ENCODE measurements at places on chromosomes 4 and X.
A peak's percentile ranks its signal among the peaks of the same experiment; 100 is the strongest.

DNA sequence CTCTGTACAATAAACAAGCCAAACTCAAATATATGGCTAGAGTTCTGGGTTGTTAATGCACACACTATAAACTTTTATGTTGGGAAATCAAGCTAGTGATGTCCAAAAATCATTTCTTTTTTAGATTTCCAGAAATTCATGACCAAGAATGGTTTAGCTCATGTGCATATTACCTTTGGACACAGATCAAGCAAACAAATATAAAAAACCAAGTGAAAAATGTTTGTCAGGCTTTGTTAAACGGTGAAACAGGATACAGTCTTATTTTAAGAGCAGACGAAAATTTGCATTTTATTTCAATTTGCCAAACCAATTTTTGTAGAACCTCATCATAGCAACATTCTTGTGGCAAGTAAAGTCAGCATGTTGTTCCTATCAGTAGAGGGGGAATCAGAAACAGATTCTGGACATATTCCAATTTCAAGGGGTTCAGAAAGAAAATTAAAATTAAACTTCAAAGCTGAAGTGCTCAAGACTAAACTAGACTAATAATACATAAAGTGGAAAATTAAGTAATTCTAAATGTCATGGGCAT is 413.6 kb downstream of the TRIML1 start:
- DNase-seq: no peak

GRCh38 chr4:109946120-109946519 is 33.4 kb downstream of the EGF start:
- DNase-seq: no peak

- no peak for DNase-seq
Observed at GRCh38 chr4:14897217-14897616, 105.1 kb upstream of the CPEB2 start.

- DNase-seq: no peak
Observed at GRCh38 chr4:8538076-8538702, 42.0 kb upstream of the GPR78 start.

- no peak for DNase-seq
Observed at GRCh38 chr4:8329859-8330761, 60.6 kb downstream of the HTRA3 start.

DNA sequence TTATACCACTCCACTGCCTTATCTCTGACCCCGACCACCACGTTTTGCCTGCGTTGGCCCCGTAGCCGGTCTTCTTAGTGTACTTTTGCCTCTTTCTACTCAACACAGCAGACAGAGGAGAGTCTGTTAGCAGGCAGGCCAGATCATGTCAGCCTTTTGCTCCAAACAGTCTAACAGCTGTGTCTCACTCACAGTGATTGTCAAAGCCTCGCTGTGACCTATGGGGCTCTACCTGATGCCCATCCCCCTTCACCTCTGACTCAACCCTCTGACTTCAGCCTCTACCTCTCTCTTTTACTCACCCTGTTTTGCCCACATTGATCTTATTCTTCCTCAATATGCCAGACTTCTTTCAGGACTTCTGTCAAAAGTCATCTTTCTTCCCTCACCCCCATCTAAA is 127.1 kb downstream of the TRIML1 start:
- no peak for DNase-seq

DNA sequence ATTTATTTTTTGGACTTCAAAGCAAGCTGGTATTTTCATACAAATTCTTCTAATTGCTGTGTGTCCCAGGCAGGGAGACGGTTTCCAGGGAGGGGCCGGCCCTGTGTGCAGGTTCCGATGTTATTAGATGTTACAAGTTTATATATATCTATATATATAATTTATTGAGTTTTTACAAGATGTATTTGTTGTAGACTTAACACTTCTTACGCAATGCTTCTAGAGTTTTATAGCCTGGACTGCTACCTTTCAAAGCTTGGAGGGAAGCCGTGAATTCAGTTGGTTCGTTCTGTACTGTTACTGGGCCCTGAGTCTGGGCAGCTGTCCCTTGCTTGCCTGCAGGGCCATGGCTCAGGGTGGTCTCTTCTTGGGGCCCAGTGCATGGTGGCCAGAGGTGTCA is 15.3 kb downstream of the FGFR3 start:
- DNase-seq: no peak

GRCh38 chrX:119500061-119500800 is 32.0 kb downstream of the SLC25A5 start:
- no peak for DNase-seq

- DNase-seq: no peak
Observed at GRCh38 chrX:97452283-97452682, 568.6 kb downstream of the RPA4 start.

DNA sequence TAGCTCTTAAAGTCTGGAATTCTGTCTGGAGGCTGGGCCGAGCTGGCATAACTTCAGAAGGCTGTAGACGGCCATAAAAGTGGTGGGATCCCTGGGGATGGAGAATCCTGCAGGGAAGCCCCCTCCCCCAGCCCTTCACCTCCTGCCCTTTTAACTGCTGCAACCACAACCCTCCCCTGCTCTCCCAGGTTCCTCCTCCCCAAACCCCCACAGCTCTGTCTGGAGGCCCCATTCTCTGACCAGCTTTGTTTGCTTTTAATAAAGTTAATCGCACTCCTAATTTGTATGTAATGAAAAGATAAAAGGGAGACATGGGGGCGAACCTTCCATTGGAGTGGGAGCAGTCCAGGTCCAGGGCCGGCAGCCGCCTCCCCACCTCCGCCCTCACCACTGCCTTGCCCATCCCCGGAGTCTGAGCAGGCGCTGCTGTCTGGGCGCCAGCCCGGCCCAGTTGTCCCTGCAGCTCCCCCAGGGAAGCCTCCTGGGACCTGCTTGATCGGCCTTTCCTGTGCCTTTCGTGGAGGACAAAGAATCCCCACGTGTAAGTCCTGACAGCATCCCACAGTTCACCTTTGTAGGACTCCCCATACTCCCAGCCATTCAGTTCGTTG is 84.3 kb downstream of the PJA1 start:
- DNase-seq: no peak

DNA sequence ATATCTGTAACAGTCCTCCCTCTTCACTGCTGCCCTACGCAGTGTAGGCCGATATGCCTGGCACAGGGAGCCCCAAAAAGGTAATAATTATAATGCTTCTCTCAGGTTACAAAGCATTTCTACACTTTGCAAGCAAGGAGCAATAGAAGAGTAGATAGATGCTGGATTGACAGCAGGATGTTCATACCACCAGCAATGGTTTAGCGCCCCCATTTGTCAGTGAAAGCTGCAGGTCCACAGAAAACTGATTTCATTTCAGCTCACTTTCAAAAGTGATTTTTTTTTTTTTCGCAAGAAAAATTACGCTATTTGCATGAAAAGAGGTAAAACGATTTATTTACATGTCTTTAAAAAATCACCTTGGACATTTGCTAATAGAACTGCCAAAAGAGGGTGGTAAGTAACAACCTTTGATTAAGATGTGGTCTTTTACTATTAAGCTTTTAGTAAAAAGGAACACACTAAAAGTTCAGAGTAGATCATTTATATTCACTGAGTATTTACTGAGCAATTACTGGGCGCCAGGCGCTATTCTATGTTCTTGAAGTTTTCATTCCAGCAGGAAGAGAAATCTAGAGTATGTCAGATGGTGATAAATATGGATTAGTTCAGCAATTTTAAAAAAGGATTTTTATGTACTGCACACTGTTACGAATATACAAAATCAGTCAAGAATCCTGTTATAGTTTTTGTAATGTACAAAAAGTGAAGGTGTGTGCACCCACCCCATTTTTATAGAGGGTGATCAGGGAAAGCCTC is 34.4 kb downstream of the HPF1 start:
- no peak for DNase-seq

GRCh38 chr4:184792950-184793555 is 32.7 kb downstream of the ACSL1 start:
- peak; percentile 63 for DNase-seq

DNA sequence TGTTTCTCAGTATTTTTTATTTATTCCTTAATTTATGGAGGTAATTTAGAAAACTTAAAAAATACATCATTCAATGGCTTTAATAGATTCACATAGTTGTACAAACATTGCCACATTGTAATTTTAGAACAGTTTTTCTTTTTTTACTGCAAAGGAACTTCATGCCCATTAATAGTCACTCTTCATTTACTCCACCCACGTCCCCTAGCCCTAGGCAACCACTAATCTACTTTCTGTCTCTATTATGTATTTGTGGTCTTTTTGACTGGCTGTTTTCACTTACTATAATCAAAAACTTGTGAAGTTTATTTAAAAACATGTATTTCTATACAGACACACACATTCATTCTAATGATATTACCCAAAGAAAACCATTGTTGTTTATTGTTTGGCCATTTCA is 664.8 kb downstream of the GRID2 start:
- DNase-seq: no peak

- DNase-seq: peak; percentile 68
Observed at GRCh38 chr4:2935762-2936743, 27.2 kb downstream of the NOP14 start.

GRCh38 chrX:2503591-2504500 is 3.1 kb upstream of the DHRSX start:
- DNase-seq: no peak

GRCh38 chrX:77275392-77275791 is 171.8 kb upstream of the FGF16 start:
- DNase-seq: no peak

- no peak for DNase-seq
Observed at GRCh38 chr4:102612824-102613366, 111.7 kb downstream of the NFKB1 start.

DNA sequence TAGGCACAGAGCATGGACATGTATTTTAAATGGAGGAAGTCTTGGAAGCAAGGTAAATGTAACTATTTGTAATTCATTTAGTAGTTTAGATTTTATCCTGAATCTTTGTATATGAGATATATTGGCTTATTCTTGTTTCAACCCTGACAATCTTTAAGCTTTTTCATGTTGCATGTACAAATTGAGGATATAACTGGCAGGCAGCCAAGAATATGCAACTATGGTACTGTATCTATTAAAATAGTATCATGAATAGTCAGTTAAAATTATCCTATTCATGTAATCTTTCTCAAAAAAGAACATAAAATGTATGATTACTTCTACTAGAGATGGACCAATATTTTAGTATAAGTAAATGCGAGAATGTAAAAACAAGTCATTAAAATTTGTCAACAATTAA is 1141.5 kb downstream of the PCDH18 start:
- DNase-seq: no peak
